ENCODE measurements at places on chromosomes 1 and 21.

DNA sequence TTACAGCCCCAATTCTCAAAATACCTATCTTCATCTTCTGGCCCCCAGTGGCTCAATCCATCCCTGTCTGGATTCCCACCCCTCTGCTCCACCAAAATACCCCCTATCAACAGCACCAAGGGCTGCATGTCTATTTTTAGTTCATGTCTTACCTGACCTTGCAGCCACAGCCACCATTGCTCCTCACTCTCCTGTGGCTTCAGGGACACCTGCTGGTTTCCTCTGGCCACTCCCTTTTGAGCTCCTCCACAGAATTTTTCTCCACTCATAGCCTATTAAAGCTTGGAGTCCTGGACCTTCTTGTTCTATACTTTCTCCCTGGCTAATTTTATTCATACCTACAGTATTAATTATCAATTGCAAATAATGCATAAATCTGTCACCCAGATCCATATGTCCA, 125.3 kb upstream of the NGF start:
- no peak for DNase-seq

DNA sequence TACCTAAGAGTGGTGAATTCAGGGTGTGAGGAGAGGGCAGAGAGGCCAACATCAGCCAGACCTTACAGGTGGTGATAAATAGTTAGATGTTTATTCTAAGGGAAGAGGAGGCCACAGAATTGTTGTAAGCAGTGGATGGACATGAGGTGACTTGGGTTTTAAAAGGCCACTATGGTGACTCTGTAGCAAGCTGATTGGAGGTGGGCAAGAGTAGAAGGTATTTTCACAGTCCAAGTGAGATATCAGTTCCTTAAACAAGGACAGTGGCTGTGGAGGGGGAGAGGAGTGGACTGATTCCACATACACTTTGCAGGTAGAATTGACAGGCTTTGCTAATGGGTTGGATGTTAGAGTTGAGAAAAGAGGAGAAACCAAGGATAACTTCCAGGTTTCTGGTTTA, 60.8 kb upstream of the CLDN14 start:
- no peak for DNase-seq

- DNase-seq, result no peak
These were observed 4.0 kb upstream of the CLDN19 start for GRCh38 chr1:42744148-42744413.

DNA sequence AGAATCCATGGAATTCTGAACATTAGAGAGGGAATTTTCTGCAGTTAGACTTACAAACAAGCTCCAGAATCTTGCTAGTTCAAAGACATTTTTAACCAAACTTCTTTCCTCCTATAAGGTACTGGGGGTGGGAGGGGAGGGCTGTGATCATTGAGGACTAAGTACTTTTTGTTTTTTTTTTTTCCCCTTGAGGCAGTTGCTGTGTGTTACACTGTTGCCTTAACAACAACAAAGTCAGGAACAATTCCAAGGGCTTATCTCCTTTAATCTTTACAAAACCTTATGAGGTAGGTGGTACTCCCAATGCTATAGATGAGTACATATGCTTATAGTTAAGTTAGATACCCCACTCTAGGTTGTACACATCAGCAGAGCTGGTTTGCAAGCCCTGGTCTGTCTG, 62.9 kb downstream of the PPP1R12B start:
- no peak for DNase-seq

DNA sequence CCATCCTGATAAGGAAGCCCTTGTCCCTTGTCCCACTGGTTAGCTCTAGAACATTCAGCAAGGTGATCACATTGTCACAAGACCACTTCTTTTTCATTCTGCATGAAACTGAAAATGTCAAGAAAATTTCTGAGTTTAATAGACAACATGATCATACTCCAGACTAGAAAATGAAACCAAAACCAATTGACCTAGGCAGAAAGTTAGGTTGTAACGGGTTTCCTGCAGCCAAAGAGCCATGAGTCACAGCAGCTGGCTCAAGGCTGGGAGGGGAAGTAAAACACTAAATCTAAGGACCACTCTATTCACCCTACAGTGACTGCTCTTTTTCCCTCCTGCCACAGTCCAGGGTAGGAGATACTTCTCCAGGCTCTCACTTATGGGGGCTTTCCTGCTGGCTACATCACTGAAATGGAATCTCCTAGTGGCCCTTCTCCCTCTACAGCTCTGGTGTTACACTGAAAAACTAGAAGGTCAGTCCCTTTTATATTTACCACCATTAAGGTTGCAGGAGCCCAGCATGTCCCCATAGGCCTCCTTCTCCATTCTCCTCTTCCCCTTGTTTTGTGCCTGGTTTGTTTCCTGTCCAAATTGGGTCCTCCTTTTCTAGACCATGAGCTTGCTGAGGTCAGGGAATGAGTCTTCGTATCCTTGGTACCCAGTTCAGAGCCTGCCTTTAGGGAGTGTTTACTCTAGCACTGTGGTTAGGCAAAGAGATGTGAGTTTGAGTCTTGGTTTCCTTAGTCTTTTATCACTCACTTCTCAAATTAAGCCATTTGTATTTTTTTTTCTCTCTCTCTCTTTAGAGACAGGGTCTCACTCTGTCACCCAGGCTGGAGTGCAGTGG, 236.5 kb upstream of the JUN start:
- DNase-seq, result peak; percentile 85

DNA sequence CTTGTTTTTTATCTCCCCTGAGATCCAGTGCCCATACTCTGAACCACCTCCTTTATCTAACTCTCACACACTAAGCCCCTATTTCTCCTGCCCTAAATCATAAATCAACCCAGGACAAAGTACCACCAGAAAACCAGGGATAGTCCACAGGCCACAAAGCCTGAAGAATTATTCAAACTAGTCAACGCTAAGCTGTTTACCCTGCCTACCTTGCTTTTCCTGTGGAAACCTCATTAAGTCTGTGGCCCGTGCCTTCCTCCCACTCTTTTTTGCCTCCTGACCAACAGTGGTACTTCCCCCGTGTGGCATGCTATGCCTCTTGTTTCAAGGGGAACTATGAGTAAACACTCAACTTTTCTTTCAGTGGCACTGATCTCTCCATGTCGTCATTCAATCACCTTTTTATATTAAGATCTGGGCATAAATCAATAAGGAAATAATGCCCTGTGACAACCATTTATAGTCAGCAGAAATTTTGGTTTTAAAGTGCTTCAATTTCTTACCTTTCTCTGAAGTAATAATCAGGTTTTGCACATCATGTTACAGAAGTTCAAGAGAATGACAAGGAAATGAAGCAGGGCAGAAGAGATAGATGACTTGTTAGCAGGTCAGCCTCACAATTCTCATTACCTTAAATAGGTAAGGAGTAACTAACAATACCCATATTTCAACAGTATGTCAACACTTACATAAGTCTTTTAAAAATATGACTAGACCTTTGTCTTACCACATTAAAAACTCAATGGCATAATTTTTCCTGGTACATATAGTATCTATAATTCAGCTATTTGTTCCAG, 32.1 kb downstream of the EYA3 start:
- DNase-seq, result peak; percentile 79

DNA sequence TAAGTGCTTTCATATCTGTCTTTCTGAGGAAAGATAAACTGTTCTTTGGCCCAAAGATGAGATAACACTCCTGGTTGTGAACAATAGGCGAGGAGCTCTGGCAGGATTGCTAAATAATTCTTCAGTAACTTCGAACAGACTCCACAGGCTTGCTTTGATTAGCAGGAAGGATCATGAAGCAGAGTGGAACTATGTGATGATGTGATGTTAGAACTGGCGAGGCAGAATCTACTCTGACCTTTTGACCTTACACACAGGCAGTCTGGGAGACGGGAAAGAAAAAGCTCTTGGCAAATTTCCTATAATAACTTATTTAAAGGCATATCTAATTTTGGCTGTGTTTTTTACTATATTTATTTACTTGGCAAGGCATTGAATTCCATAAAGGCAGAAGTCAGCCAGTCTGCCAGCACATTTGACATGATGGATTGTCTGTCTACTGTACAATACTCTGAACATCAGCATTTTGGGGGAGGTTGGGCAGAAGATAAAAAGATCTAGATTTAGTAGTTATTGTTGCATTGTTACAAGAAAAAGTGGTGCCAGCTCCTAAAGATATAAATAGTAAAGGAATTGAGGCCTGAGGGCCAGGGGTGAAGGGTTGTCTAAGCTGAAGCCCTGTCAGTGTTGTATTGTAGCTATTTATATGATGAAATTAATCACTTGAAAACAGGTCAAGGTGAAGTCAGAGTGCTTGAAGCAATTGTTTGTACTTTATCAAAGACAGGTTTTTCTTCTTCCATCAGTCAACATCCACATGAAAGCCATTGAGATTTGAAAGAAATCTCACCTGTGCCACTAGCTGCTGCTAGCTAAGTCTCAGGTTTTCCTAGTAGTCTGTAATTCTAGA, 708.8 kb downstream of the LTN1 start:
- no peak for DNase-seq

DNA sequence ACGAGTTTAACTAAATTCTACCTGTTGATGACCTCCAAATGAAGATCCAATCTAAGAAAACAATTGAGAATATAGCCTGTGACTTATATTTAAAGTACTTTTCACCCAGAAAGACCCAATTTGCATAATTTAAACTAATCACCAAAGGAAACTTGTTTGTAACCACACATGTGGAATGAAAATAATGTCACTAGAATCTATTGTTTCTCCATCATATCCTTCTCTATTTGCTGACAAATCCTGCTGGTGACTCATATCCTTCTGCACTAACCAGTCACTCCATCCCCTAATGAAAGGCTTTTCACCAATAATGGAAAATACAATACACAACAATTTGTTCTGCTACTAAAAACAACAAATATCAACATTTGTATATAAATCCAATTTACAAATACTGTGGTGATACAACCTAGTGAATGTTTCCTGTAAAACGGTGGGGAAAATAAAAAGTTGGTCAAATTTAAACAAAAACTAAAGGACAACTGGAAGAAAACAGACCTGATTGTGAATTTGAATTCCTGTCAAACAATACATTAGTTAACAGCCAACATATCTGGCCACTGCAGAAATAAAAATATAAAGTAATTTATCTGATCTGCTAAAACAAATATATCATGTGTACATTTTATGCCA, 6.5 kb downstream of the PTP4A2 start:
- peak; percentile 66 for DNase-seq

DNA sequence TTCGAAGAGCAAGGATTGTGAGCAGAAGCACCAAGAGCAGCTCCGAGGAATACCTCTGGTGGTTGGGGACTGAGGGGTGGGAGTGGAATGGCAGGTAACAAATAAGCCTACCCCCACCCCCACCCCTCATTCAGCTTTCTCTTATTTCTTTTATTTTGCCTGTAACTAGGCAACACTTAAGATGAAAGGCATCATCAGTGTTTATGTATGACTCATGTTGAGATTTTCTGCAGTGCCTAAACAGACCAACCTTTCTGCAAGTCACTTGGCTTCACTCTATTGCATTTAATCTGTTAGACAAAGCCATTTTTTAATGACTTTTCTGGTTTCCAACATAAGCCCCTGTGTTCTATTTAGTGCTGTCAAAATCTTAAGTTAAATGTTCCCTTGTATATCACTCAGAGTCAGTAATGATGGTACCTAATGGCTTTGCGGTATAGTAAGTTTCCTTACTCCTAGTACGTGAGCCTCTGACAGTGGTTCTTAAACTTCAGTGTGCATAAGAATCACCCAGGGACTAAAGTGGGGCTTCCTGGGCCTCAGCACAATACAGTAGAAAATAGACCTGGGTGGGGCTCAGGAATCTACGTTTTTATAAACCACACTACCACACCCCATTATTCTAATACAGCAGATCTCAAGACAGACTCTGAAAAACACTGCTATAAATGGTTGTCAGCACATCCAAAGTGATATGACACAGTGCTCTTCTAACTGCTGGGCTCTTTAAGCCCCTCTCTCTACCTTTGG, 19.9 kb downstream of the CASQ2 start:
- DNase-seq, result no peak

GRCh38 chr1:8374356-8374755, 56.4 kb downstream of the SLC45A1 start:
- DNase-seq, result no peak

GRCh38 chr1:113396585-113396984, 6.3 kb downstream of the MAGI3 start:
- no peak for DNase-seq

DNA sequence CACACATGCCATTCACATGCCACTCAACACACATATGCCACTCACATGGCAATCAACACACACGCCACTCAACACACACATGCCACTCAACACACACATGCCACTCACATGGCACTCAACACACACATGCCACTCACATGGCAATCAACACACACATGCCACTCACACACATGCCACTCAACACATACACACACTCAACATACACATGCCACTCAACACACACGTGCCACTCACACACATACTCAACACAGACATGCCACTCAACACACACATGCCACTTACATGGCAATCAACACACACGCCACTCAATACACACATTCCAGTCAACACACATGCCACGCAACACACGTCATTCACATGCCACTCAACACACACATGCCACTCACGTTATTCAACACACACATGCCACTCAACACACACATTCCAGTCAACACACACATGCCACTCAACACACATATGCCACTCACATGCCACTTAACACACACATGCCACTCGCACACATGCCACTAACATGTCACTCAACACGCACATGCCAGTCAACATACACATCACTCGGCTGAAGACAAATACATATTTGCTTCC, 182.9 kb downstream of the NPHP4 start:
- no peak for DNase-seq

GRCh38 chr1:38085666-38086330, 39.2 kb upstream of the POU3F1 start:
- no peak for DNase-seq

DNA sequence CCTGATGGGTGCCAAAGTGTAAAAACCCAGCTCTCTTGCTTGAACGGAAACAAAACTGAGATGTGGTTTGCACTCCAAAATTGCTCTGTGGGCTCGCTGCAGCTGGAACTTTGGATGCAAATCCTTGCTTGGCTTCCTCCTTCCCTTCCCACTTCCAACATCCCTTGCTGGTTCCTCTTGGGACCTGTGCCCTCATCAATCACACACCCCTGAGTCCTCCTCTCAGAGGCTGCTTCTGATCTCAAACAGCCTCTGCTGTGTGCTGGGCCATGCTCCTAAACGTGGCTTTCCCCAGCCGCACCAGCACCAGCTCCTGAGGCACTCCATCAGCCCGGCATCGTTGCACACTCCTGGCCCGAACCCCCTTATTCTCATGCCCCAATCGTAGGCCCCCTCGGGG, 124.3 kb upstream of the RAB4A start:
- no peak for DNase-seq

DNA sequence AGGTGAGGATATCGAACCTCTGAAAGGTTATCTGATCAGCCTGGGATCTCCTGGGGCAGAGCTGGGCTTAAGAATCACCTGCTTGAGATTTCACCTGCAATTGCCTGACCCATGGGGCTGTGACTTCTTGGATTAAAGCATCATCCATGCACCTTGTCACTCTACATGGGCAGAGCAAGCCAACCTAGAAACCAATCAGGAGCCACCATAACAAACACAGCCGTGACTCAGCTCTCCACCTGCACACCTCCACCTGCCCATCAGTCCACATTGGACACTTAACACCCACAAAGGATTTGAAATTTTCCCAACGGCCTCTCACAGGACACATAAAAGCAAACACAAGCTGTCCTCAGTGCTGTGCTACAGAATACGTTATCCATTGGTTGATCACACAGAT, 35.1 kb upstream of the ETS2 start:
- DNase-seq, result no peak

All from NB4 (cell line).